Stimulated activated CD4-positive, alpha-beta T cell treated with anti-CD3 and anti-CD28 coated beads, Interleukin-1b, Interleukin-23, amount 100 ng/mL, for 48 hours (primary cell): ENCODE measurements at places on chromosomes 4 and X.
A peak's percentile ranks its signal among the peaks of the same experiment; 100 is the strongest.

- DNase-seq: no peak
Measured at GRCh38 chr4:87547016-87547708, 18.0 kb upstream of the SPARCL1 start.

- no peak for DNase-seq
Measured at GRCh38 chr4:130329036-130329435, 1233.1 kb downstream of the C4orf33 start.

GRCh38 chr4:140071806-140072205 is 82.2 kb downstream of the MAML3 start:
- peak; percentile 74 for DNase-seq

DNA sequence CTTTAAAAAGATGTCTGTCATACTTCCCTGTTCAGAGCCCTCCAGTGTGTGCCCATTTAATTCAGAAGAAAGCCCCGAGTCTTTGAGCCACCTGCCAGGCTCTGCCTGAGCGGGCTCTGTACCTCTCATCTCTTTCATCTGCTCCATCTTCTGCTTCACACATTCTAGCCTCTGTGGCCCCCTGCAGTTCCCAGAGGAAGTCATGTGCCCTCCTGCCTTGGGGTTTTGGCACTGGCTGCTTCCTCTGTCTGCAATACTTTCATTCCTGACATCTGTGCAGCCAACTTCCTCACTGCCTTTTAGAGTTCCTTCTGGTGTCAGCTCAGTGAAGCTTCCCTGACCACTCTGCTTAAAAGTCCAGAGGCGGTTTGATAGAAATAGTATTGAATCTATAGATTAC is 6.2 kb upstream of the STK32B start:
- no peak for DNase-seq

GRCh38 chr4:6917461-6918271 is 8.0 kb downstream of the TBC1D14 start:
- DNase-seq: peak; percentile 43

DNA sequence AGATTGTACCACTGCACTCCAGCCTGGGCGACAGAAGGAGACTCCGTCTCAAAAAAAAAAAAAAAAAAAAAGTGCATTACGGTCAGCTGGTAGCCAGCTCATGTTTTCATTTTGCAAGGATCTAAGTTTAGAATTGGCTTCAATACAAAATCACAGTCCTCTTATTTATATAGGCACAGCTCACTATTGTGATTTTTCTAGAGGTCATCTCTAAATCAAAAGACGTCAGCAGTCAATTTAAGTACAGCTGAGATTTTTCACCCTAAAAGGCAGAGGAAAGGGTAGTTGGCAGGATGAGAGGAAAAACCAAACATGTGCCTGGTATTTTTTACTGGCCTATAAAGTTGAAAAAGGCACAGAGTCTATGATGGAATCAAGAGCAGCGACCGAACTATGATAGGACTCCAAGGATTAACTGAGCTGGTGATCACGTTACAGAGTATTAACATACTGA is 30.8 kb downstream of the ASB5 start:
- DNase-seq: no peak

DNA sequence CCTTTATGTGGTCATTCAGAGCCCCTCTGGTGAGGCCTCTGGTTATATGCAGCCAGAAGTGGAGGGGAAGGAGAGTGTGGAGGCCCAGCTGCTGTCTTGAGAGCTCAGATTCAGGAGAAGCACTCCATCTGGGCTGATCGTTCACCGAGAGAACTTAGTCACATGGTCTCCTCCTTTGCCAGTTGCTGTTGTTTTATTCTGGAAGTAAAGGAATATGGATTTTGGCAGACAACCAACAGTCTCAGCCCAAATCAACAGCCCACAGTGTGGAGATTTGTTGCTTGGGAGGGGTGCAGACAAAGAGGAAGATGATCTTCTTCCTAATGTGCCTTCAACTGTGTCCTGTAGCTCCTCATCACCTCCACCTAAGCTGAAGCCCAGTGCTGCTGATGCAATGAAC is 355.4 kb downstream of the ANK2 start:
- DNase-seq: no peak

DNA sequence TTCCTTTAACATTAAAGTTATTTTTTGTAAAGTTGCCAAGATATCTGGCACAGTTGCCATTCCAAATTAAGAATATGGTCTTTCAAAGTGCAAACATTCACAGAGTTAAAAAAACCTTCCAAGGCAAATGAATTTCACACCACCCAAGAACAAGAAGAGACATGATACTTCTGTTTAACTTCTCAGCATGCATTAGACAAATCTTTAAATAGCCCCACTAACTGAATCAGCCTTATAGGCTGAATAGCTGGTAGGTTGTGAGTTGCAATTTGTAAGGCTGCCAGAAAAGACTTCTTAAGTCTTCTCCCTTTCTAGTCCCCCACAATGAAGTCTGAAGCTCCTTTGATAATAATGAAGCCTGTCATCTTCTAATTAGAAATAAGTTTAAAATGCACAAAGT is 95.6 kb downstream of the MAPK10 start:
- DNase-seq: no peak

GRCh38 chrX:148960060-148960459 is 459.6 kb downstream of the AFF2 start:
- no peak for DNase-seq

GRCh38 chr4:39698424-39699009 is 581 bp downstream of the UBE2K start:
- no peak for DNase-seq

DNA sequence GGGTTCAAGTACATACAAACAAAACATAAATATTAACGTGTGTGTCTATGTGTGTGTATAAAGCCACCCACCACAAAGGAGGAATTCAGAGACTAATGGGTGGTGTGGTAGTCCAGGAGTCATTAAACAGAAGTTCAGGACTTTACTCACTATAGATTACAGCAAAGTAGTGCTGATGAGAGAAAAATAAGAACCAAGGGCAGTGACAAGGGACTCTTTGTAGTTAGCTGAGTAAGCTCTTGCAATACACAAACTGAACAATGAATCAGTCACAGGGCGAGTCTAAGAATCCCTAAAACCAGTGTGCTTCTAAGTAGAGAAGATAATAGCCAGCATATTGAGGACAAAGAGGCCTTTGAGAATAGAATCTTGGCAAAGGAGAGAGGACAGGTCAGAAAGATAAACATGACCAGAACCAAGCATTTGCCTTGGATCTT is 232.4 kb downstream of the PPP3CA start:
- DNase-seq: no peak

- DNase-seq: no peak
Measured at GRCh38 chr4:153110739-153111138, 93.5 kb upstream of the TRIM2 start.

DNA sequence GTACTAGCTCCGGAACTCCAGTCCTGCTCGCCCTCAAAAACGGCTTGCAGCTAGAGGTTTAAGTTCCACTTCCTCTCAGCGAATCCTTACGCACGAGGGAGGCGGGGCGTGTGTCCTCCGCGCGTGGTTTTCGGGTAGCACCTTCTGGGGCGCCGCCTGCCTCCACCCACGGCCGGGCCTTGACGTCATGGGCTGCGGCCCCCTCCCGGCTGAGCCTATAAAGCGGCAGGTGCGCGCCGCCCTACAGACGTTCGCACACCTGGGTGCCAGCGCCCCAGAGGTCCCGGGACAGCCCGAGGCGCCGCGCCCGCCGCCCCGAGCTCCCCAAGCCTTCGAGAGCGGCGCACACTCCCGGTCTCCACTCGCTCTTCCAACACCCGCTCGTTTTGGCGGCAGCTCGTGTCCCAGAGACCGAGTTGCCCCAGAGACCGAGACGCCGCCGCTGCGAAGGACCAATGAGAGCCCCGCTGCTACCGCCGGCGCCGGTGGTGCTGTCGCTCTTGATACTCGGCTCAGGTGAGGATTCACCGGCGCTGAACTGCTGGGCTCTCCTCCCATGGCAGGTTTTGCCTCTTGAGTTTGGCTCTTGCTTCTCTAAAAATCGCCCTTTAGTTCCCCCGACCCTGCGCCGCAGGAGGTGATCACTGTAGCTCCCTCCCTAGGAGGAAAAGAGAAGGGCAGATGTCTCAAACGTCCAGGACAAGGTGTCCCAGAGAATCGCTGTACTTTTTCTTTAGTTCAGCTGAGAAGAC is at the start of gene AREG:
Gene AREG, plus strand, starts transcription at position 246 of the 752 bp plus-strand sequence. Its CDS starts 210 bp downstream, at position 456.
- DNase-seq: peak; percentile 84

DNA sequence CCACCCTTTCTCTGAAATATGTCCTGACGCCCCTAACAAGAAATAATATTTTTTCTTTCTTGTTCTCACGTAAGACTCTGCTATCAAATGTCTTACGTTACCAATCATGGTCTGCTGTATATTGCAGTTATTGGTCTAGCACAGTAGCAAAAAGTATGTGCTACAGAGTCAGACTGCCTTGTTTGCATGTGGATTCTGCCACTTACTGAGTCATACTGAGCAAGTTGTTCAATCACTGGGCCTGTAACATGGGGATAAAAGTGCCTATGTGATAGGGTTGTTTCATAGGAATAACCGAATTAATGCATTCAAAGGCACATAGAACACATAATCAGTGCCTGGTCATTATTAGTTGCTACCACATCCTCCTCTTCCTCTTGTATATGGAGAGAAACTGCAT is 14.1 kb downstream of the RPGR start:
- DNase-seq: no peak

GRCh38 chr4:27101126-27101525 is 240.5 kb downstream of the STIM2 start:
- no peak for DNase-seq

GRCh38 chrX:12975670-12975965 is 708 bp downstream of the TMSB4X start:
- peak; percentile 45 for DNase-seq

DNA sequence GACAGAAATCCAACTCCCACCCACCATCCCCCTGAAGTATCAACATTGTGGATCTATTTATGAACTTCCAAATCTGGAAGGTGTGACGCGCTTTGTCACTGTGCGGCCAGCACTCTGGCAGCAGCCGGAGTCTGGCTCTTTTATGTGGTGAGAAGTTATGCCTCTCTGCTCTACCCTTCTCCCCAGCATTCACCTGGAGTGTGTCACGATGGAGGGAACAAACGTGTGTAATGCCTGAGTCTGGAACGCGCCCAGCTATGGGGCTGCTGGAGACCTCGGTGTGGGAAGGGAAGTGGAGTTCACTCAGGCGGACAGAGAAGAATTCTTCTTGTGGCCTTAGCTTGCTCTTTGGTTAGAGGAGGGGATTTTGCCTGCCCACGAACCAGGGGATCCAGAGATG is 222.1 kb upstream of the RPL34 start:
- no peak for DNase-seq

DNA sequence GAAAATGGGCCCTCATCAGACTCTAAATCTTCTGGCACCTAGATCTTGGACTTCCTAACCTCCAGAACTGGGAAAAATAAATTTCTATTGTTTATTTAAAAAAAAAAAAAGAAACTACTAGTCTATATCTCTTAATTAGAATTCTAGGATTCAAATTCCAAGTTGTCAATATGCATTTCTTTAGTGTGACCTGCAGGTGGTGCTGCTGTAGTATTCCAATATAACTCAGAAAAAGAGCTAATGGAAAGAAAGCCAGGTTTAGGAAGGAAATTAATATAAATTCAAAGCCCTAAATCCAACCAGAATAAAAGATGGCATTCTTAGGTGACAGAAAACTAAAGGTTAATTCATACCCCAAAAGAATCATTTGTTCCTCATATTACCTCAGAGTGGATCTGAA is 80.0 kb upstream of the NALF2 start:
- DNase-seq: no peak

DNA sequence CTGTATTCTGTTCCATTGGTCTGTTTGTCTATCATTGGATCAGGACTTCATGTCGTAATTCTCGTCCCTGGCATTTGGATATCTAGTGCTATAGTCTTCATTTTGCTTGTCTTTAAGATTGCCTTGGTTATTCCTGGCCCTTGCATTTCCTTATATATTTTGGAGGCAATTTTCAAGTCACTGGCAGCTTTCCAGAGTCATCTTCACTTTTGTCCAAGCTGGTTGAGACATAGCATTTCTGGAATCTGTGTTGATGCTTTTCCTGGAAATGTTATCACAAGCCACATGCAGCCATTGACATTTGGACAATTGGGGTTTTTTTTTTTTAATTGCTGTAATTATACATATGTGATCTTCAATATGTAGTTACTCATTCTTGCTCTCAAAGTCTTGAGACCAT is 45.2 kb upstream of the HGFAC start:
- DNase-seq: no peak

- DNase-seq: no peak
Measured at GRCh38 chr4:183599284-183599683, 59.7 kb downstream of the RWDD4 start.

GRCh38 chr4:180757927-180758326 is 1485.3 kb upstream of the TENM3 start:
- DNase-seq: no peak

- DNase-seq: no peak
Measured at GRCh38 chr4:52780206-52780605, 29.0 kb upstream of the ERVMER34-1 start.

- DNase-seq: peak; percentile 36
Measured at GRCh38 chr4:152591396-152591795, 55.5 kb upstream of the FBXW7 start.

- no peak for DNase-seq
Measured at GRCh38 chr4:126183206-126183605, 868.5 kb downstream of the FAT4 start.

DNA sequence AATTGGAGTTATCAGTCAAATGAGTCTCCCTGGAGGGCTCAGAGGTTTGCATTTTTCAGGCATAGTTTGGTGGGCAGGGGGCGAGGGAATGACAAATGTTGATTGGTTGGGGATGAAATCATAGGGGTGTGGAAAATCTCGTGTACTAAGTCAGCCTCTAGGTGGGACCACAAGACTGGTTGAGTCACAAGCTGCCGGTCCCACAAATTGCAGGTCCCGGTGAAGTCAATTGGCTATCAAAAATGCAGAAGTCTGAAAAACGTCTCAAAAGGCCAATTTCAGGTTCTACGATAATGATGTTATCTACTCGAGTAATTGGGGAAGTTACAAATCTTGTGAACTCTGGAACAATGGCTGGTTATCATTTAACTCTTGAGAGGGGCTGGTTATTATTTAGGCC is 98.8 kb upstream of the DHX15 start:
- no peak for DNase-seq

- DNase-seq: no peak
Measured at GRCh38 chr4:173014113-173014558, 154.5 kb upstream of the GALNT7 start.

GRCh38 chr4:176034936-176035335 is 30.7 kb upstream of the WDR17 start:
- DNase-seq: no peak
